ENCODE measurements at places on chromosomes 12 and 14.

GRCh38 chr12:80701388-80701787 lies 6.0 kb upstream of the MYF6 start:
- no peak for DNase-seq

DNA sequence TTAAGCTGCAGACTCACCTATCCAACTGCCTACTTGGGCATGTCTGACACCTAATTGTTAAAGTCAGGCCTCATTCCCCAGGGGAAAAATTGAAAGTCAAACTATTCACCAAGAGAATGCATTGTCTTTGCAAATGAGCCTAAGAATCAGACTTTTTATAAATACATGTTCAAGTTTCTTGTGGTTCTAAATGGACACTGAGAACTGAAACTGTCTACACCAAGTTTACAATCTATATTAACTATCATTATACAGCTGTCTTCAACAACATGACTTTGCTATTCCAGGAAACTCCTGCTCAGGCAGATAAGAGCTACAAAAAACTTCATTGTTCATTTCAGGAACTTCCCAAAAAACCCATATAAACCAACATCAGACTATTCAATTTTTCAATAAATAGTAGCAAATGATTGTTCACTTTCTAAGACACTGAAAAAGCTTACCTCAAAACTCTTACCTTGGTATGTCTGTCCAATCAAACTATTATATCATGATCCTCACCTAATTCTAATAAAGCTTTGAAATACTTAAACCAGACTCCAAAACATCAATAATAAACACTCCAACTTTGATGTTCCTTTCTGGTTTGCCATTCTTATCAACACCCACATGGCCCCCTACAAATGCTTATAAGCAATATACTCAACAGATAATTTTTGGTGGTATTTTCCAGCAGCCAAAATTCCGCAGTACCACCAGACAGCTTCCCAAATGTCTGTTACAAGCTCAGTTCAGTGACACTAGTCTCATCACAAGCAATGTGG lies 24.2 kb downstream of the CDK17 start:
- no peak for DNase-seq

DNA sequence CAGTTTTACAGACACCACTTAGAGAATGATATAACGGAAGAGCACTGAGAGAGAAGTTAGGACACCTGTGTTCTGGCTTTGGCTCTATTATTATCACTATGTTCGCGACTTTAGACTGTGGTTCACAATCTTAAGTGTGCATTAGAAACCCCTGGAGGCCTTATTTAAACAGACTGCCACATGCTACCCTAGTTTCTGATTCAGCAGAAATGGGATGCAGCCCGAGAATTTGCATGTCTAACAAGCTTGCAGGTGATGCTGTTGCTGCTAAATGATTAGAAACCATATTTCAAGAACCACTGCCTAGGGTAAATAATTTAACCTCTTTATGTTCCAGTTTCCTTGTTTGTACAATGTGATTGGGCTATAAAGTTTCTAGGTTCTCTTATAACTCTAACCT lies 3.6 kb upstream of the RAD51AP1 start:
- DNase-seq = no peak

DNA sequence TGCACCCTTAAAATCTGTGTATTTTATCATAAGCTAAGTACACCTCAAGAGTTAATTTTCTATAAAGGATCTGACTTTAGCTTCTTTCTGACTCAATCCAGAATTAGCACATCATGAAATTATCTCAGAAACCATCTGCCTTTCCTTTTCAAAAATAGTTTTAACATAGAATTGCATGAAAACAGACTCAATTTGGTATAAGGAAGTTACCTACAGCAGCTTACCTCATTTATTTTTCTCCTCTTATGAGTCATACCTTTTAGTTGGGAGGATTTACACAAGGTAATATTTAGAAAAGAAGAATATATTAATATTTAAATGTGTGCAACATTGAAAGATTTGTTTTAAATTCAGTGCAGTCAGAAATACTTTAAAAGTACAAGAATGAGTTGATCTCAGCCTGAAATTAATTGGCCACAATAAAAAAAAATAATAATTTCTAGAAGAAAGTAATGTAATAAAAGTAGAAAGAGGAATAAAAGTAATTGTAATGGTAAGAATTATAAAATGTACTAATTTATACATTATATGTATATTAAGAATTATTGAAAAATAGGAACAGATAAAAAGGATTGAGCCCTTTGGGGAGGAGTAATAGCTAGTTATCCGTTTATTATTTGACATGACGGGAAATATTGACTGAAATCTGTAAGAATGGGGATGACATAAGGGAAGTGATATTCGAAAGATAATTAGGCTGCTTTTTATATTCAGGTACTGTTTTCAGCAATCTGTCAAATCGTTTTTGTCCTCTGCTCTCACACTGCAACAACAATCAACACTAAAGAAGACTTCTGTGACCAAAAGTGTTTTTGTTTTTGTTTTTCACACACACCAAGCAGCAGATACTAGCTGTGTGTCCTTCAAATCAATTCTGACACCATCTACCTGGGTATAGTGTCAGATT lies 20.5 kb downstream of the ADAM21 start:
- no peak for DNase-seq

DNA sequence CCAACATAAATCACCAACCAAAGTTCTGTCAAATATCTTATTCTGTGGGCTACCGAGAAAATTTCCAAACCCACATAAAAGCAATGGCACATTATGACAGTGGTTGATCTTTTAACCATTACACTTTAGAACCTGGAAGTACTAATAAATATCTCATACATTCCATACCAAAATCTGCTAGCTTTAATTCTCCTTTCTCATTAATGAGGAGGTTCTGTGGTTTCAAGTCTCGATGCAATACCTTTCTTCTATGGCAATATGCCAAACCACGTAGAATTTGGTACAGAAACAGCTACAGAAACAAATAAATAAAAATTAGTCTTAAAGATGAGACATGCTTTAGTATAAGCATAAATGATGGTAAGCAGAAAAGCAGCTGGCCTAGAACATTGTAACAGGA lies 100.7 kb downstream of the ELK3 start:
- no peak for DNase-seq

GRCh38 chr12:3361146-3361545 lies 129.9 kb upstream of the PRMT8 start:
- DNase-seq = no peak

- no peak for DNase-seq
These were observed 8.3 kb downstream of the OR10AD1 start for GRCh38 chr12:48194799-48195201.

Data from cerebellar nuclear complex (tissue), 1 donor.